ENCODE measurements at places on chromosomes 12 and 14.

GRCh38 chr14:97010491-97011160 is 213.4 kb downstream of the VRK1 start:
- no peak for DNase-seq

- no peak for DNase-seq
These were observed 73.9 kb downstream of the PPP1R36 start for GRCh38 chr14:64623554-64624165.

GRCh38 chr14:91519239-91520036 is 9.3 kb upstream of the PPP4R3A start:
- no peak for DNase-seq

DNA sequence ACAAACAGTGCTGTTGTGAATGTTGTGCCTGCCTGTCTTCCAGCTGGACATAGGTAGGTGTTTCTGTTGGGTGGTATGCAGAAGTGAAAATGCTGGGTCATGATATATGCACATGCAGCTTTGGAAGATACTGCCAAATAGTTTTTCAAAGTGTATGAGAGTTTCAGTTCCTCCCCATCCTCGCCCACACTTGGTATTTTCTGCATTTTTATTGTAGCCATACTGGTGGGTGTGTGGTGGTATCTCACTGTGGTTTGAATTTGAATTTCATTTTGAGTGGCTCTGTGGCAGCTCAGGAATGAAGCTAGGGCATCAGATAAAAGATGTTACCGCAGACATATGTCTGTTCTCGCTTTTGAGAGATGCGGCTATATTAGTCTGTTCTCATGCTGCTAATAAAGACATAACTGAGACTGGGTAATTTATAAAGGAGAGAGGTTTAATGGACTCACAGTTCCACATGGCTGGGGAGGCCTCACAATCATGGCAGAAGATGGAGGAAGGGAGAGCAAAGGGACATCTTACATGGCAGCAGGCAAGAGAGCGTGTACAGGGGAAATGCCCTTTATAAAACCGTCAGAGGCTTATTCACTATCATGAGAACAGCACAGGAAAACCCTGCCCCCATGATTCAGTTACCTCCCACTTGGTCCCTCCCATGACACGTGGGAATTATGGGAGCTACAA is 183.1 kb downstream of the CAND1 start:
- DNase-seq = no peak

- DNase-seq = no peak
These were observed 291.8 kb upstream of the TBX3 start for GRCh38 chr12:114975640-114976310.

- no peak for DNase-seq
These were observed 104.7 kb downstream of the VEZT start for GRCh38 chr12:95322326-95322725.

GRCh38 chr14:44180975-44181374 is 326.1 kb downstream of the FSCB start:
- DNase-seq = no peak

- DNase-seq = no peak
These were observed 31.5 kb downstream of the ABCB9 start for GRCh38 chr12:122934722-122935121.

- no peak for DNase-seq
These were observed 143.5 kb upstream of the FKBP4 start for GRCh38 chr12:2651068-2651965.

GRCh38 chr14:76759589-76759988 is 1.7 kb upstream of the VASH1 start:
- no peak for DNase-seq

DNA sequence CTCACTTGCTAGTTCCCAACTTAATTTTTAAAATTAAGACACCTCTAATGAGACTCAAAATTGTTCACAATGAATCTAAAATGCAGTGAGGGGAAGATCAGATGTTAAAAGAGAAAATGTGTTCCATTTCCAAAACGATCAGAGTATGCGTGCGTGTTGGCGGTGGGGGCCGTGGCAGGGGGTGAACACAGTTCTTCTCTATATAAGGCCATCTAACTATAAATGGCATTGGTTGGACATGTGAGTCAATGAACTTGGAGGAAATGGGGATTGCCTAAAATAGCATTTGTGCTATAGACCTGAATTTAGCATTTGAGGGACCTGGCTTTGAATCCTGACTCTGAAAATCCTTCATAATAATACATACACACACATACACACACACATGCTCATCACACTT is 149.4 kb downstream of the FOXN3 start:
- no peak for DNase-seq

DNA sequence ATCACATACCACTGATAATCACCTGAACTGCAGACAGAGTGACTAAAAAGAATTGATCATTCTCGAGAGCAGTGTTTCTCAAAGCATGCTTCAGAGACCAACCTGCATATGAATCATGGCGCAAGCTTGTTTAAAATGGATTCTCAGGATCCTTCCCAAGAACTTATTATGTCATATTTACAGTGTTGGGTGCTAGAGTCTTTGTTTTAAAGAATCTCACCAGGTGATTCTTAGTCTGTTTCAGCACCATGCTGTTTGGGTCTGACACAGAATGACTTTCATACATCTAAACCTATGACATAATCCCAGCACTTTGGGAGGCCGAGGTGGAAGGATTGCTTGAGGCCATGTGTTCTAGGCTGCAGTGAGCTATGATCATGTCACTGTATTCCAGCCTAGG is 31.3 kb upstream of the SSPN start:
- no peak for DNase-seq

GRCh38 chr12:82555699-82556098 is 131.0 kb upstream of the TMTC2 start:
- DNase-seq = no peak

- no peak for DNase-seq
These were observed 19.7 kb downstream of the SOAT2 start for GRCh38 chr12:53122961-53123468.

DNA sequence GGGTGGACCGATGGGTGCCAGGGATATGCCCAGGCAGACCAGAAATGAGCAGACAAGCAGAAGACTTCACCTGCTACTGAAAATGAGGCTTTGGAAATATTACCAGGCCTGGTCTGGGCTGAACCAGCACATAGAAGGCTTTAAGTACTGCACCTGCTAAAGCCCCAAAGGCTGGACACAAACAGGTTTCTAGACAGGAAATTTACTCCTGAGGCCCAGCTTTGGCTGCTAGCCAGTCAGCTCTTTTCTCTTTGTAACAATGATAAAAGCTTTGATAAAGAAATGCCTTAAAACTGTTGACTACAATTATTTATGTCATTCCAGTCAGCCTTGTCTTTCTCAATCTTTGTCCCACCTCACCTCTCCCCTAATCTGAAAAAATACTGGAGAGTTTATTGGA is 228.9 kb upstream of the EGLN3 start:
- DNase-seq = no peak

DNA sequence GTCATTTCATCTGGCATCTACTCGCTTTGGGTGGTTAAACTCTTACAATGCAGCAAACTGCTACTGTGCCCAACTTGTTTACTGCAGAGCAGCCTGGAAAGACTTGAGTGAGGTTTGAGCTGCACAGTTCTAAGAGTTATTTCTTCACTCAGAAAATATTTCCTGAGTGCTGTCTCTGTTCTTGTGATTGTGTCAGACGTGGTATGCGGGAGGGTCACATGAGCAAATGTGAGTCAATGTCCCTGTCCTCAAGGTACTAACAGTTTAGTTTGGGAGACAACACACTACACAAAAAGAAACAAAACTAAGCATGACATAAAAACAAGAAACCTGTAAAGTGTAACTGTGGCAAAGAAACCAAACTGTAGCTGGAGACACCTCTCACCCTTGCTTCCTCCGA is 32.4 kb downstream of the FLVCR2 start:
- no peak for DNase-seq

DNA sequence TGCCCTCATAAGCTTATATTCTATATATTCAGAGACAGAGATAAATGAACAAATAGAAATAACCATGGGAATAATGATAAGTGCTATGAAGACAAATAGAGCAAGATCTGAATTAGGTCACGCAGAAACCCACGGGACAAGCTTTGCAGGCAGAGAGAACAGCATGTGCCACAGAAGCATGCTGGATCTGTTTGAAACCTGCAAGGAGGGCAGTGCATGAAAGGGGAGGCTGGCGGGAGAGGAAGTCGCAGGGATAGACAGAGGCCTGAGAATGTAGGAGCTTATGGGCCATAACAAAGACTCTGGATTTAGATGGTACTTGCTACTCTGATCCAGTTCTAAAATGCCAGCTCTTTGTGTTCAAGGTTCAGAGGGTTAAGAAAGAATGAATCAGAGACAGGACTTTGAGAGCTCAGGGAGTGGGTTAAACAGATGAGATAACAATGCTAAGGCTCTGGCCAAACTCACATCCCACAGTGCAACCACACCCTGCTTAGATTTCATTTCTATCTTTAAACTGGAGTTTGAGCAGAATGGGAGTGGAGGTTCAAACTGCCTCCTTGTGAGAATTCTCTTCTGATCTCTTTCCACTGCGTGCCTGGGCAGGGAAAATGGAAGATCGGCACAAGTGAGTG is 49.2 kb upstream of the PPP1R12A start:
- no peak for DNase-seq

DNA sequence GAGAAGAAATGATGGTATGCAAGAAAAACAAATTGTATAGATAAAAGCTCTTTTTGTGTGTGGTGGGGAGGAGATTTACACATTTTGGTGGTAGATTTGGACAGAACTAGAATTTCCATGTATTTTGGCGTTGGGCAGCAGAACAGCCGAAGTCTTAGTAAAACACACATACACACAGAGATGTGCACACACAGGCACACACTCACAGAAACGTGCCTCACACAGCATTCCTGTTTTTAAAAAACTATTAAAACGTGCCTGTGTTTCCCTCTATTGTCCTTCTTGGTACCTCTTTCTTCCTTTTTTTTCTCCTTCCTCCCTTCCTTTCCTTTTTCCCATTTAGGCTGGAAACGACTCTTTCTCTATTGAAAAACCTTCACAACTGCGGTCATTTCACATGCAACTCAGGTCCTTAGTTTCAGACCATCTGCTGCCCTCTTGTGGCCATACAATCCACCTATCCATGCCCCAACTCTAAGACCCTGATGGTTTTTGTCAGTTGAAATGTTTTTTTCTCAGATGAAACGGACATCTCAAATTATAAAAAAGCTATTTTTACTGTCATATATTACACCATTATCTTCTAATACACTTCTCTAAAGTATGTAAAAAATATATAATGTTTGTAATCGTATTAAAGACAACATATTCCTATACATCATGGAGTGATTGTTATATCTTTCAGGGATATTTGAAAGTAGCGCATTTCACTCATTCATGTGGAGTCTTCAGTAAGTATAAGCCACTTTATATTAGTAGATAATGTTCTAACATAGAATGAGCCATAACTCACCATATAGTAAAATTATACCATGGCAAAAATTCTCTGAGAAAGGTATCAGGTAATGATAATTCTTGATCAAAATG is 386.7 kb upstream of the NOVA1 start:
- DNase-seq = peak; percentile 8

DNA sequence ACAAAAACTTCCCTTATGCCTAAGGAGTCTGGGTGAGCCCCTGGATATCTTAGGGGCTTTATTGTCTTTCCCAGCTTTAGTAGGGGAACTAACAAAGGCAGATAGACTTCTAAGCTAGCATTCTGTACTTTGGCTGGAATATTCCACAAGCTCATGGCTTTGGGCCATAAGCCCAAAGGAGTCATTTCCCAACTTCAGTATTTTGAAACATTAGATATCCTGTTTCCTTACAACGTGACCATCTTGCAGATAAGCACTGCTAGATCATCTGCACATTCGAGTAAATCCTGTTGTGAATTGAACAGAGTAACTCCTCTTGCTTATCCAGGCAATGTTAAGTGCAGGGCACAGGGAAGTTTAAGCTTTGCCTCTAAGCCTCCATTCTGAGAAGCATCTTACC is 70.6 kb upstream of the ACTN1 start:
- DNase-seq = no peak

DNA sequence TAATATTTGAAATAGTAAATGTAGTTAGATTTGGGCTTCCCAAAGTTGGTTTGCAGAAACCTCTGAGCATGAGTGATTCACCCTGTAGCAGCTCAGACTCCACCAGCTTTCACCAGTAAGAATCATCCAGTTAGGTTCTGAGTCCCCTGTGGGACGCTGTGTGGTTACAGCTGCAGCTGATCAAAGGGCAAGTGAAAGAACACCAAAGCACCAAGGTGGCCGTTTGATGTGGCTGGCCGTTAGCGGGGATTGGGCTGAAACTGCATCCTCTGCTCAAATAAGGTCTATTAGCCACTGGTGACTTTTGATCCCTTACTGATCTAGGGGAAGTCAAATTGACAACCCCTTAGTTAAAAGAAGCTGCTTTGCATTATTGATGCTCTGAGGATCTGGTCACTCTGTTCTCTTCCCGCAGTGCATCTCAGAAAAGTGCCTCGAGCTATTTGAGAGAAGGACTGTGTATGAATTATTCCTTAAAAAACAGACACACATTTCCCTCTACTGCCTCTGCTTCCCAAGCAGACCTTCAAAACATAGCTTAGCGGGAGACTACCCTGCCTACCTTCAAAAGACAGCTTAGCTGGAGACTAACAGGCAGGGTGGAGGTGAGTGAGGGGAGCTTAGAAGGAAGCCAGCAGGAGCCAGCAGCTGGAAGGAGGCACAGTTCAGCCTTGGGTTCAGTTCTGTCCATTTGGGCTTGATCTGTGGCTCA is 3.7 kb downstream of the ABHD12B start:
- peak; percentile 40 for DNase-seq

DNA sequence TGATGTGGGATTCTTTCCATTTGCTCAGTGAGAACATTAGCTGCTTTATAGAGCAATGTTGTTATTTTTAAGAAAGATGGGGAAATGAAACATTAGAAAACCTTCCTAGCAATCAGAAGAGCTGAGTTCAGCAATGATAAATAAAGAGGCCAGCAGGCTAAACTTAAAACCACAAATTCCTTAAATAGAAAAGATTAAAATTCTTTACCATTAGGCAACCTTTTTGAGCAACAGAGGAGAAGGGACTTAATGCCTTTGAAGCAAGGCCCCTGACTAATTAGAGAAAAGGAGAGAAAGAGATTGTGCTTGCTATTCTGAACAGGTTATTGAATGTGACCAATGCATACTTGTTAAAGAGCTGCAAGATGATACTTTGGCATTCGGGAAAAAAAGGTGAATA is 160.8 kb upstream of the LMO3 start:
- no peak for DNase-seq

DNA sequence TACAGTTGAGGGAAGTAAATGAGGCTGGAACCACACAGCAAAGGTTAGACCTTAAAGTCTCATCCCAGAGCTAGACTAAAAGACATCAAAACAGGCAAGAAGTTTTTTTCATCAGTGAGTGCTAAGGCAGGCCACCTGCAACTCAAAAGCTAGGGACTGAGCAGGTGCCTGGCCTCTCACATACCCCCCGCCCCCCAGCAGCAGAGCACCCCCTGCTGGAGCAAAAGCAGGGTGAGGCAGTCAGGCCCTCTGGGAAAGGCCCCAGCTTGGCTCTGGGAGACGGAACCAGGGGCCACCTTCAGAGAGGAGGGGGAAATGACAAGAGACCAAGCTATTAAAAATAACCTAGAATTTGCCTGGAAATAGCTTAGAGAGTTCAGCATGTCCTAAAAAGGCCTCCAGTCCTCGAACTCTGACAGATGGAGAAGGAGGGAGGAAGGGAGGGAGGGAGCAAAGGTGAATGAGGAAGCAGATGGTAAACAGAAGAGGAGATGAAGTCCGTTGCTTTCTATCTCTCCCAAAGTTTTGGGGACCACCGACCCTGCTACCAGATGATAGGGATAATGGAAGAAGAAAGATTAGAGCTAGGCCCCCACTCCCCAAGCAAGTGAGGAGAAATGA is 1.8 kb downstream of the ITGA7 start:
- no peak for DNase-seq

- no peak for DNase-seq
These were observed 2.2 kb downstream of the BAZ1A start for GRCh38 chr14:34872822-34873588.
